HS-27A (cell line): ENCODE measurements at places on chromosomes 1 and 21.
A peak's percentile ranks its signal among the peaks of the same experiment; 100 is the strongest.

DNA sequence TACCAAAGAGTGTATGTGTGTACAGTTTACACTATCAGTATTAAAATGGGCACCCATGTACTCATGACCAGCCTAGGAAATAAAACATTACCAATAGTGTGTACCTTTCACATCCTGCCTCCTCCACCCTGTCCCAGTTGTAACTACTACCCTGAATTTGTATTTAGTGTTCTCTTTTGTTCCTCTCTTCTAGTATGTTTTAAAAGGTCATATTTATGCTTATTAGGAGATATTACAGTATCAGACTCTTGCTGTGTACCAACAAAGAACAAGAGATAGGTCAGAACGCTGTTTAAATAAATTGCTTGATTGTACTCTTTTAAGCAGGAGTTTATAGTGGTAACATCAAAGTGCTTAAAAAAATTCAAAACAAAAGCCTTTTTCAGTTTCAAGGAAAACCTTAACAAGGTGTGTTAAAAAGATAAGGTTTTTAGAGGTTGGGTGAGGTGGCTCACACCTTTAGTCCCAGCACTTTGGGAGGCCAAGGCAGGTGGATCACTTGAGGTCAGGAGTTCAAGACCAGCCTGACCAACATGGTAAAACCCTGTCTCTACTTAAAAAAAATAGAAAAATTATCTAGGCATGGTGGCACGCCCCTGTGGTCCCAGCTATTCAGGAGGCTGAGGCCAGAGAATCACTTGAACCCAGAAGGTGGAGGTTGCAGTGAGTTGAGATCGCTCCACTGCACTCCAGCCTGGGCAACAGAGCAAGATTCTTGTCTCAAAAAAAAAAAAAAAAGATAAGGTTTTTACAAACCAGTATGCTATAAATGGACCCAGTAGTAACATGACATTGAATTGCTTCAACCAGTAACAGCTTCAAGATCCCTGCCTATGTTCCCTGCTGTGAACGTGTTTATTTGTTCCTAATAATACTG is 35.9 kb downstream of the MPZL1 start:
- no peak for DNase-seq

DNA sequence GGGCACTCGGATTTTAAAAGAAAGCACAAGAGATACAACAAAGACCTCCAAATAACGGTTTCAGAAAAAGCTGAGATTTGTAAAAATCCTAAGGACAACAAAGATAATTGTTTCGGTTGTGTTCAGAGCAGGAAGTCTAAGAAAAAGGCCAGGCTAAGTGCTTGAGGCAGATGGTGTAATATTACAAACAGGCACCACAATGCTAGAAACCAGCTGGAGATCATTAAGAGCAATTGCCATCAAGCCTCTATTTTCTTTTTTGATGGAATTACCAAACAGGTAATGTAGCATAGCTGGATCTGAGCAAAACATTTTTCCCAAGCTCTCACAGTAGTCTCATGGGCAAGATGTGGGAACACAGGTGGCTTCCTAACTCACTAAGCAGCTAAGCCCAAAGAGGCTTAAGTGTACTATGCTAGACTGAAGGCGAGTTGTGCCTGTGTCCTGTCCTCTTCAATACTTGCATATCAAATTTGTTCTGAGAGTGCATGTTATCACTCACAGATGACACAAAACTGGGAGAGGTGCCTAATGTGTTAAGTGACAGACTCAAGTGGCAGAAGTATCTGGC is 161.6 kb downstream of the GLUL start:
- DNase-seq: no peak

- no peak for DNase-seq
Measured at GRCh38 chr1:154351363-154352068, 26.2 kb downstream of the ATP8B2 start.

GRCh38 chr1:228515200-228515834 is 28.1 kb downstream of the RNF187 start:
- DNase-seq: peak; percentile 3

- DNase-seq: no peak
Measured at GRCh38 chr21:24289539-24289938, 1317.7 kb downstream of the MRPL39 start.

DNA sequence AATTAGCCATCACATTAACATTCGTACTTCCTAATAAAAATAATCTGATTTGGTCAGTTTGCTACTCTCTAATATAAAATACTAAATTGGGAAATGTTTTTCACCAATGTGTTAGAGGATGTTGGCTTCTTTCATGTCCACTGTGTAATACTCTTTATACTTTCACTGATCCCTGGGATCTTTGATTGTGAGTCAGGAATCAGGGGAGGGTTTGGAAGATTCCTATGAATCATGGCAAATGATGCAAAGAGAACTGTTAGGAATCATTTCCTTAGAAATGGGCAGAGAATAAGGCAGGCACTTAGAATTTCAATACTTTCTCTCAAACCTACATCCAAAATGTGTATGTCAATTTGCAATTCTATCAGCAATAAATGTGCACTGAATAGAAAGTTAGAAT is 31.0 kb downstream of the KRTAP24-1 start:
- no peak for DNase-seq

DNA sequence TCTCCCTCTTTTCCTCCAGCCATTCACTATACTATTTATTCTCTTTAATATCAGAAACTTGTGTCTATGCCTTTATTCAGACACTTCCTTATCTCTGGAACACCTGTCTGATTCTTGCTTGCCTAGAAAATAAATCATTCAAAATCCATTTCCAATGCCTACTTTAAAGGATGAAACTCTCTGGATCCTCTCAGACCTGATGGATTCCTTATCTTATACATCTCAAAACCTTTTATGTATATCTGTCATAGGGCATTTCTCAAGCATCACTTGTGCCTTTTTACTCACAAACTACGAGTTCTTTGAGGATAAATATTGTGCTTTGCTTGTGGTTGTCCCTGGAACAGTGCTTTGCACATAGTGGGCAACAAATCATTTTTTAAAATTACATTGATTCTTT is 3.8 kb upstream of the ATP6V1G3 start:
- no peak for DNase-seq

DNA sequence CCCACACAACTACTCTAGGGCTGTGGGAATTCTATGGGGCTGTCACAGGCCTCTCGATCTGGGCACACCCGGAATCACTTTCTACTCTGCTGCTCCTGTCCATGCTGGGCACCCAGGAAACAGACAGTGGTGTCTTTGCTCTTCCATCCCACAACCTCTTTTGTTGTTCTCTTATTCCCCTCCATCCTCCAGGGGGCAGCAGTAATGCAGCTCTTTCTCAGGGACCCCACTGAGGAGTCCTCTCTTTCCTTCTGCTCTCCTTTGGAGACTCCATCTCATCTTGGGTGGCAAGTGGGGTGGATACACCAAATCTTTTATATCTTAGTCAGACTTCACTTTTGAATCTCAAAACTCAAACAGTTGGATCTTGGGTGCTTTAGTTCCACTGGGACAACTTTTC is 206.3 kb downstream of the HS2ST1 start:
- no peak for DNase-seq

- no peak for DNase-seq
Measured at GRCh38 chr1:234201600-234201999, 171.7 kb upstream of the COA6 start.

GRCh38 chr1:160021376-160022074 is 10.3 kb downstream of the PIGM start:
- DNase-seq: no peak

DNA sequence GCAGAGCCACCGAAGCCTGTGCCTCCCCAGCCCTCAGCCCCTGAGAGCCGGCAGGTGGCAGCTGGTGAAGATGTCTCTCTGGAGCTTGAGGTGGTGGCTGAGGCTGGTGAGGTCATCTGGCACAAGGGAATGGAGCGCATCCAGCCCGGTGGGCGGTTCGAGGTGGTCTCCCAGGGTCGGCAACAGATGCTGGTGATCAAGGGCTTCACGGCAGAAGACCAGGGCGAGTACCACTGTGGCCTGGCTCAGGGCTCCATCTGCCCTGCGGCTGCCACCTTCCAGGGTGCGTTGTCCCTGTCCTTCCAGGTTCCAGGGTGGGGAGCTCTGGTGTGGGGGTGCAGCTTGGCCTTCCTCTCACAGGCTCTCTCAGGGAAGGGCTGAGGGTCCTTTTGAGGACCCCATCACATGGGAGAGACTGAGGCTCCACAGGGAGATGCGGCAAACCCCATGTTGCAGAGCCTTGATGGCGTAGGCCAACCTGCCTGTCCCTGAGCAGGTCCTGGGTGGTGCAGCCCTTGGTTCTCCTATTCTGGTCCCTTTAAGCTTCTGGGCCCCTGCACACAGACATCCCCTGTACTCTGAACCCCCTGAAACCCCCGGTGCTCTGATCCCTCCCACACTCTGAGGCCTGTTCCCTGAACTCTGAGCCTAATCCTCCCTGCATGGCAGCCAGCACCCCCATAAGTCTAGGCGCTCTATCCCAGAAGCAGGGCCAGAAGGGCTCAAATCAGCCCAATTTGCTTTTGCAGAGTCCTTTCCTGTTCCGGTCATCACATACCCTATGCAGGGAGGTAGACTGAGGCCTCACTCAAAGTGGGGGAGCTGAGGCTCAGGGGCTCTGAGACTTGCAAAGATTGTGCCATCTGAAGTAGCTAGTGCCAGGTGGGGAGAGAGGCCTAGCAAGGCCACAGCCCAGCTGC is 88.5 kb downstream of the TRIM11 start:
- no peak for DNase-seq

DNA sequence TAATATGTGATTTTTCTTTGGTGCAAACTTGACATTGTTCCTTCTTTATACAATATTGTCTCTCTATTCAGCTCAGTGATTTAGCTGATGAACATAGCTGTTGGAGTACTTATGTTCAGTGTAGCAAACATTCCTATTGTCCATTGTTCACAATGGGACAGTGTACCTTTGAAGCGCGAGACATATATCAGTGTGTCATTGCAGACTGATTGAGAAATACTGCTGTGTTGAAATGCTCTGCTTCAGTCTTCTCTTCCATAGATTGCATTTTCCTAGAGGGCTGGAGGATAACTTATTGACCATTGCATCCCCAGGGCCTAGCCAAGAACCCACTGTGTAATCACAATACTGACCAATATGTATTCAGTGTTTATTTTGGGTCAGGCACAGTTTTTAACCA is 46.5 kb downstream of the HLX start:
- no peak for DNase-seq

DNA sequence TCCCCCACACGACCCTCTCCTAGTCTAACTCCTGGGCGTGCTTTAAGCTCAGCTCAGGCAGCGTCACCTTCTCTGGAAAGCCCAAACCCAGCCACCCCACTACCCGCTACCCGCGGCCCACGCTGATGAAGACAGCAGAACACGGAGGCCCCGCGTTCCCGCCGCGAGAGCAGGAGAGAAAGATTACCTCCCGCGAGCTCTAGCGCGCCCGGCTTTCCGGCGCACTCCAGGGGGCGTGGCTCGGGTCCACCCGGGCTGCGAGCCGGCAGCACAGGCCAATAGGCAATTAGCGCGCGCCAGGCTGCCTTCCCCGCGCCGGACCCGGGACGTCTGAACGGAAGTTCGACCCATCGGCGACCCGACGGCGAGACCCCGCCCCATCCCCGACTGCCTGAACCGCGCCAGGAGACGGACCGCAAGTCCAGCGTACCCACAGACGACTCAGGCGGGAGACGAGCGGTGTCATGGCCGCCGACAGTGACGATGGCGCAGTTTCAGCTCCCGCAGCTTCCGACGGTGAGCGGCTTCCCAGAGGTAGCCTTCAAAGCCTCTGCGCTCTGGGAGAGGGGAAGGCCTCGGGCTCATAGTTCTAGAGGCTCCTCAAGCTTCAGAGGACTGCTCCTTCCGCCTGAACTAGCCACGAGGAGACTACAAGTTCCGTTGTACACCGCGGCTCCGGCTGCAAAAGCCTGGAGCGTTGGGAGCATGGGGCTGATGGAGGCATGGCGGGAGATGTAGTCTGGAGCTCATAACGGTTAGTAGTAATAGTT is at the start of the genes MUTYH and TOE1:
Gene MUTYH (minus strand): TSS at position 652 of the 770 bp plus-strand sequence. CDS start 5,935 bp downstream, outside the sequence.
Gene TOE1 (plus strand): TSS at position 382 of the 770 bp plus-strand sequence. CDS start 83 bp downstream, at position 465.
- peak; percentile 89 for DNase-seq

DNA sequence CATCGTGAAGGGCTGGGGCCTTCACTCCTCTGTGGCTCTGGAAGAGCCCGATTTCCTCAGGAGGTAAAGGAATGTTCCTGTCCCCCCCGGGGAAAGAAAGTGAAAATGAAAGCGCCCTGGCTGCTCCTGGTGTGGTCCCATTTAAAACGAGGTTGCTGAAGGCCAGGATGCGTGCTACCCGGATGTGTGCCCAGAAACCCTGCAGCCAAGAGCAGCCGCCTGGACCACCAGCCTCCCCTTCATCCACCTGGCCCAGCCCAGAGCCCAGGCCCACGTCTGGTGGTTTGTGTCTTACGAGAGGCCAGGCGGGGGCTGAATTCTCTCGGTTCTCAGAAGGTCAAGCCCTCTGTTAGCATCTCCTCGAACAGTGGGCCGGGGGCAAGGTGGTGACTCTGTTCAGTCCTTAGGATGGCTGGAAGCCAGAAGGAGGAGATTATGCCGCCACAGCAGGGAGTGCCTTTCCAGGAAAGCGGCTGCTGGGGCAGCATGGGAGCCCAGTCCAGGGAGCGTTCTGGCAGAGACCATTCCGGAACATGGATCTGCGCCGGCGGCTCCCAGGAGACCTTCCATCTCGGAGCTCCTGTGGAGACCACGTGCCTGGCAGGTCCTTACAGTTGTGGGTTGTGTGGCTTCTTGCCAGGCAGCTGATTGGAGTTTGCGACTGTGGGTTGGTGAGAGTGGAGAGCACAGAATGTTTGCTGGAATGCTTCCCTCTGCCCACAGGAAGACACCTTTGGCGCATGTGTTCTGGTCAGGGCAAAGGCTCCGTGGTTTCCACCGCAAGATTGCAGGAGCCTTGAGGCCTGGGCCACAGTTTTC is 1.4 kb downstream of the GUK1 start:
- peak; percentile 11 for DNase-seq

DNA sequence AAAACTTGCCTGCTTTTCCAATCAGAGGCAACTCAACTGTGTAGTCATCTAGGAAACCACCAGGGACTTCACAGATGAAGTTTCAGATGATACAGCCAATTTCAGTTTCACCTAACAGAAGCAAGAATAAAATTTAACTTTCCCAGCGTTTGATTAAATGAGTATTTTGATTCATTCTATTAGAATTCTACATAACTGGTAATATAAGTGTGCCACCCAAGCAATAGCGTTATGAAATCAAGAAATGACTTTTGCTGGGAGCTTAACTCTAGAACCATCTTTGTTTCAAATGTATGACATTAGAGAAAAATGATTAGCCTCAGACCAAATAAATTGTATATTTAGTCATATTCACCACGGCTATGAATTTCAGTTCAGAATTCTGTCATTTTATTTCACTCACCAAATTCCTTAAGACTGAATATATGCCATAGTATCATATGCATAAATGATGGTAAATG is 239.3 kb downstream of the NRIP1 start:
- no peak for DNase-seq

GRCh38 chr1:30378003-30378596 is 345.3 kb downstream of the MATN1 start:
- DNase-seq: no peak

DNA sequence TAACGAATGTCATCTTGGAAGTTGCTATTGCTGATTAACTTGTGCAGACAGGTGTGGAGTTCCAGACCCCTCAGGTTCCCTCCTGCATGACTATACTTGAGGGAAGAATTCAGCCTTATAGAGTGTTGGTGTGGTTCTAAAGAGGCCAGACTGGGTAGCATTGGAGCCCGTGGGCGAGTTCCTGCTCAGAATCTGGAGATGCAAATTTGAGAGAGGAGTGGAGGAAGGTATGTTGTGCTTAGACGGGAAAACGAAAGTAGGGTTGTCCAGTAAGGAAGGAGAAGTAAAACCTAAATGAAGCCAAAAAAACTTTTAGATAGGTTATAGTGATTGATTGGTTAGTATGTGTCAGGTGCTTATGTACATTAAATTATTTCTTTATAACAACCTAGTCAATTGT is 79.2 kb downstream of the ZNF326 start:
- no peak for DNase-seq
